Activated CD4-positive, alpha-beta T cell treated with anti-CD3 and anti-CD28 coated beads, Interleukin-2, amount 50 U/mL, for 1 hour (primary cell): ENCODE measurements at places on chromosomes 12 and 14.

DNA sequence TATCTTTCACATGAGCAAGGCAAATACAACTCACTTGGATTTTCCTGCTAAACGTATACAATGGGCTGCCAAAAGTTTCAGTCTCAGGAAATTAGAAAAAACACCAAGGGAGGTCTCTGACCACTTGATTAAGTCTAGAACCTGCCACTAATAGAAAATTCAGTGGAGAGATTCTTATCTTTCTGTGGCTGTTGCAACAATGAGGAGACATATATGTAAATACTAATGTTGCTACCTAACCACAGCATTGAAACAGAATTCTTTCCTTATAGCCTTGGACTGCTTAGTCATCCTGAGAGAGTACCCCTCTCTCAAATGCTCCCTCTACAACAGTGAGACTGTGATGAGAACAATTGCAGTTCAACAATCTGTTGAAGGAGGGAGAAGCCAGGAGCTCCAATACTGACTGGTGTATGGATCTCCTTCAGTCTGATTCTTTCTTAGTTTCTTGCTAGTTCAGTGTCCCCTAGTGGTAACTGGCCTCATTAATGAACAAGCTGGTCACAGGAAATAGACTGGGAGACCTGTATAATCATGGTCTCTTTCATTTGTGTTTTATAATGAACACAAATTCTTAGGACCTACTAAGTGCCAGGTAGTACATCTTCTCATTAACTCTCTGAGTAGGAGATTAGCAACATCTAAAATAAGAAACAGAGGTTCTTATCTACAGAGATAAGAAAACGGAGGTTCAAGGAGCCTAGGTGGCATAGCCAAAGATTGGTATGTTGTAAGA lies 164.5 kb downstream of the SLC38A4 start:
- DNase-seq: no peak

DNA sequence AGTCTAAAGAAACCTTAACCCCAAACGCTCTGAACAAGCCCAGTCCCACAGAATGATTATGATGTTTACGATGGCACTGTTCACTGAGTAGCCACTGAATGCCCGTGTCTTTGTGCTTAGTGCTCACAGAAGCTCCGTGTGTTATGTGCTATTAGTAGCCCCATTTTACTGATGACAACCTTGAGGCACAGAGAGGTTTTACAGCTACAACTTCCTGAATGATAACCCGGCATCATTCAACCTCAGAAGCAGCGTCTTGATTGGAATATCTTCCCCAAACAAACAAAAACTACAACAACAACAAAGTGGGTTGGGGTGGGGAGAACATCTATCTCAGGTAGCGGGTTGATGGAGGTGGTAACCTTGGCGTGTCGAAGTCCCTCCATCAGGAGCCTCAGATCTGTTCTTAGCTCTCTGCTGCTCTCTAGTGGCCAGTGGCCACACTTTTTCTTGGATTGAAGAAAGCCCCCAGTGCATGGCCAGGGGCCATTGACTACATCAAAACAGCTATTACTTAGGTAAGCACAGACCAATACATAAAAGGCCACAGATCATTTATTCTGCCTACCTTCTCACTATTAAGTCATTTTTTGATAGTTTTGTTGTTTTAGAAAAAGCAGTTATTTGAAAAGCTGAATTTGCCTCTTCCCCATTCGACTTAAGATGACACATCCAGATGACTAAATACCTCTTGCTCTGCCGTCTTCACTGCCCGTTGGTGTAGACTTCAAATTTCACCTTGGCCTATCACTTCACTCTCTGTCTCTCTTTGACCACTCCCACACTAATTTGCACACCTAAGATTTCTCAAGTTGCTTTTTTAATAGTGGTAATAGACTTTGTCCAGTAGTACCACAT lies 376.9 kb downstream of the GALC start:
- DNase-seq: peak; percentile 1

DNA sequence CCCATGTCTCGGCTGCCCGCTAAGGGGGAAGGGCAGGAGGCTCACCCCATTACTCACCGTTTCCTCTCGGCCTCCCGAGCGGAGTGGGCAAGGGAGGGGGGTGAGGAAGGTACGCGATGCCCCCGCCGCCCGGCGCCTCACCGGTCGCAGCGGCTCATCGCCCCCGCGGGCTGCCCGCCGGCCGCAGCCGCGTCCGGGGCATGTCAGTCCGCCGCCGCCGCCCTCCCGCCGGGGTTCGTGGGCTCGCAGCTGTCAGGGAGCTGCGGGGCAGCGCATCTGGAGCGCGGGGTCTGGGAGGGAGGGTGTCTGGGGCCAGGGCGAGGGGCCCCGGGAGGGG lies 461 bp downstream of the SLC8A3 start:
- DNase-seq: no peak

DNA sequence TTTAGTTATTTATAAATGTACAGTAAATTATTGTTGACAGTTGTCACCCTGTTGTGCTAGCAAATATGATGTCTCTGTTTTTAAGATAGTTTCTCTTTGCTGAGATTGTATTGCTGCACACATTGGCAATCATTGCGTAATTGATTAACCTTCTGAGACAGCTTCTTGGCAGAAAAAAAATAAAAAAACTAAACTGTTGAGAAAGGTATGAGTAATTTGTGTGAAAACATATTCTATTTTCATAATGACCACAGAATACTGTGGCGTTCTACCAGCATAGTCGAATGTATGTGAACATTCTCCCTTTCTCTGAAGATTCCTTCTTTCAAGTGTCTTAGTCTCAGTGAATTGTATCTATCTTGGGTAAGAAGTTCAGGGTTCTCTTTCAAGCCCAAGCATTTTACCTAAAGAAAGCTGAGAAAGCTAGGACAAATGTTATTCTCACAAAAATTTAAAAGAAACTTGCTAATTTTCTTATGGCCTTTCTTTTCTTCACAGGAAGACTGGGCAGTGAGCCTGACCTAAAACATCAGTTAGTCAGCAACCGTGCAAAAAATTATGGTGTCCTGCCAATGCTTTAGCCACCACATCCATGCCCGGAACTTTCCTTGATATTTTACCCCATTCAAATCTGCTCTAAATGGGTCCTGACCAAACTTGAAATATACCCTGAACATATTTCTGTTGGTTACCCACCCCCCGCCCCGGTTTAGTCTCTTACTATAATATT lies 69.0 kb upstream of the REP15 start:
- DNase-seq: no peak

DNA sequence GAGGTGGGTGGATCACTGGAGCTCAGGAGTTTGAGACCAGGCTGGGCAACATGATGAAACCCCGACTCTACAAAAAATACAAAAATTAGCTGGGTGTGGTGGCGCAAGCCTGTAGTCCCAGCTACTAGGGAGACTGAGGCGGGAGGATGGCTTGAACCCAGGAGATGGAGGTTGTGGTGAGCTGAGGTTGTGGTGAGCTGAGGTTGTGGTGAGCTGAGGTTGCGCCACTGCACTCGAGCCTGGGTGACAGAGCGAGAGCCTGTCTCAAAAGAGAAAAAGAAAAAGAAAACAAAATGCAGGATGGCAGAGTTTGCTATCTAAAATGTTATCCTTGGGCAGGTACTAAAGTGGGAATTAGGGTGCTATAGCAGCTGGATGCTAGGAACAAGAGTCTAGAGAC lies 10.8 kb upstream of the GPRC5A start:
- DNase-seq: no peak

GRCh38 chr12:115451780-115452736 lies 768.1 kb upstream of the TBX3 start:
- DNase-seq: no peak

DNA sequence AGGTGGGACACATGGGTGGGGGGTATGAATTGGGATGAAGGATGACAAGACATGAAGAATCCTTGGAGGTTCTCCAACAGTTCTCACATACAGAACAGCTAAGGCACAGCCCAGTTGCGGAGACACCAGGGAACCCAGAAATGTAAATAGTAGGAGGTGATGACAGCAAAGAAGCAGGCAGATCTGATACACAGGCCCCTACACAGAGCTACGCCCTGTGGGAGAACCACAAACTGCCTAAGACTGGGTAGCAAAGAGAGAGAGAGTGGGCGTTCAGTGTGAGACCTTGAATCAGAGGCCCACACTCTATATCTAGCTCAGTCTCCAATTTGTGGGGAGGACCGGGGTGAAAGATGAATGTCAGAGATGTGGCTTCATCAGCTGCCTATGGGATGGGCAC lies 9.5 kb upstream of the NUMB start:
- DNase-seq: no peak

- no peak for DNase-seq
Measured at GRCh38 chr12:56128670-56129205, 671 bp downstream of the ESYT1 start.

- DNase-seq: peak; percentile 32
Measured at GRCh38 chr14:68628605-68629310, 164.1 kb downstream of the ZFP36L1 start.

- DNase-seq: no peak
Measured at GRCh38 chr14:51680031-51680430, 28.3 kb downstream of the FRMD6 start.

DNA sequence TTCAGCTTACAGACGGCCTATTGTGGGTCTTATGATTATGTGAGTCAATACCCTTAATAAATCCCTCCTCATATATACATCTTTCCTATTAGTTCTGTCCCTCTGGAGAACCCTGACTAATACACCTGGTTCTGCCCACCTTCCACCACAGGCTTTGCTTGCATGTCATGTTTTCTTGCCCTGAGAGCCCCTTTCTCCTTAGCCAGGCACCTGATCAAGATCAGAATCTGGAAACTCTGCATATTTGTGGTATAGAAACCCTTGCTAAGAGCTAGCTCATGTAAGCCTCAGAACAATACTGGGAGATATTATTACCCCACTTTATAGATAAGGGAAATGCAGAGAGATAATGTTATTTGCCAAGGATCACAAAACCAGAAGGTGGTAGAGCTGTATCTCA lies 52.9 kb upstream of the JDP2 start:
- no peak for DNase-seq

- DNase-seq: no peak
Measured at GRCh38 chr12:57727758-57728395, 10.7 kb downstream of the AGAP2 start.

GRCh38 chr12:106919910-106920544 lies 35.7 kb upstream of the TMEM263 start:
- DNase-seq: no peak

DNA sequence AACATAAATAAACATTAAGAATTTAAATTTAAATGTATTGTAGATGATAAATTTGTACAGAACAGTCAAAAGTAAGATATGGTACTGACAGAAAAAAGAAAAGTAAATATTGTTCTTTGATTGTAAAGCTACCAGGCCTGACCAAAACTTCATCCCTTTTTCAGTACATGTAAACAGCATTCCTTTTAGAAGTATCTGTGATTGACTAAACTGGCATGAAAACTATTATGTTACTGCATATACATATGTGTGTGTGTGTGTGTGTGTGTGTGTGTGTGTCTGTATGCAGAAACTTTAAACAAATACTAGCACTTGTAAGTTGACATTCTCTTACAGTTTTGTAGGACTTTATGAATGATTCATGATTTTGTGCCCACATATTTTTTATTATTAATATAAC lies 270.9 kb downstream of the C12orf50 start:
- no peak for DNase-seq
